Cardiac muscle cell (in vitro differentiated cells and primary cell): ENCODE measurements at places on chromosomes 5 and 9.
A peak's percentile ranks its signal among the peaks of the same experiment; 100 is the strongest.

DNA sequence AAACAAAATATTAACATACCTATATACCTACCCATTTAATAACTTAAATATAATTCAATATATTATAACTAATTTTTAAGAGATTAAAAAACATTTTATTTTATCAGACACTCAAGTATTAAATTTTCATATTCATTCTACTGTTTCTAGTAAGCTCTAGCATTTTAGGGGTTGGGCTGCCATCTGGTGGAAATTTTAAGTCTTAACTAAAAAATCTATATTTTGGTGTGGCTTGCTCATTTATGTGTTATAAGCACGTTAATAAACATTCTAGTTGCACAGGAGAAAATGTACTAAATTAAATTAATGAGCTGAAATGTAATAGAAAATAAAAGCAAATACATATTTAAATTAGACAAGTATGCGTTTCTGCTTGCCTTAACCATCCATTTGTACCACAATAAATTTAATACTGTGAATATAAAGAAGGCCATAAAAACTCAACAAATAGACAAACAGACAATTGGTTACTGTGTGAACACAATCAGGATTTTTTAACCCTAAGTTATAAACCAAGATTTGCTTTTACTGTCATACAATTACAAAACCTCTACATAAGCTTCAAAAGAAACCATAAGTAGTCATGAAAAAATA lies 1728.3 kb upstream of the CDH9 start:
- peak; percentile 67 for DNase-seq

DNA sequence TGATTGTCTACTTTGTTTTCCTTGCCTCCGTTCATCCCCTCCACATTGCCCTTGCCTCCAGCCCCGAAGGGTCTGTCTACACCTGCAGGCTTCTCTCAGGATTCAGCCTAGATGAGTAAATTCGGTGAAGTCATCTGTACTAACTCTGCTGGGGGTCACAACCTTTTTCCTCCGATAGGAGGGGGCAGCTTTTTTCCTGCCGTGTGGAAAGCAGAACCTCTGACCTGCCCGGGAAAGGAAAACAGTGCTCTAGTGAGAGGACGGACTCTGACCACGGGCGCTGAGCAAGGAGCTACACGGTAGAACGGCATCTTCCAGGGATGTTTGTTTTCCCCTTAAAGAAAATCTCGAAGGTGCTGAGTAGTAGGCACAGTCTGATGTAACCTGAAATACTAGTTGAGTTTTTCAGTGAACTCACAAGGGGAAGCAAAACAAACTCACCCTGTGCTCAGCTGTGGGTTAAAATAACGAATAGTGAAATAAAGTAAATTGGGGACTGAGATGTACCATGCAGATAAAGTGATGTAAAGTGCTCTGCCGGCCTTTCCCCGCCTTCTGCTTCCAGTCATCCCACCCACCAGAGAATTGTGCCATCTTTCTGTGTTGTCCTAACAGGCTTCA lies 281.8 kb downstream of the AOPEP start:
- DNase-seq = no peak

- peak; percentile 40 for DNase-seq
Measured at GRCh38 chr9:78298046-78298765, 1.3 kb downstream of the PSAT1 start.

- no peak for DNase-seq
Measured at GRCh38 chr9:34134521-34134920, 8.0 kb upstream of the DCAF12 start.

- no peak for DNase-seq
Measured at GRCh38 chr9:2771661-2772060, 54.4 kb downstream of the KCNV2 start.

DNA sequence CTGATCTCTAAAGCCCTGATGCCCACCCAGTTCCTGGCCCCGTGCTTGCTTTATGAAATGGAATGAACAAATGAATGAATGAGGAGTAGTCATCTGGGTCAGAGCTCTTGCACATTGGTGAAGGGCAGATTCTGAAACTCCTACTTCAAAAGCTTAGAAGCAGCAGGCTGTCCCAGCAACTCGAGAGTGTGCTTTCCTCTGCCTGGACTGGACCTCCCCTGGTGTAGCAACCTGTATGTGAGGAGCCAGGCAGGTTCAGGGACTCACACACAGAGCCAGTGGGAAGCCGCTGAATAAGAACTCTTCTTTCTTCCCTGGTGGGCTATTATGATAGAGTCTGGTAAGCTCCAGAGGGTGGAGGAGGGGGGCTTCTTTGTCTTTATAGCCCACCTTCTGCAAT lies 396.4 kb downstream of the CDK5RAP2 start:
- DNase-seq = no peak

DNA sequence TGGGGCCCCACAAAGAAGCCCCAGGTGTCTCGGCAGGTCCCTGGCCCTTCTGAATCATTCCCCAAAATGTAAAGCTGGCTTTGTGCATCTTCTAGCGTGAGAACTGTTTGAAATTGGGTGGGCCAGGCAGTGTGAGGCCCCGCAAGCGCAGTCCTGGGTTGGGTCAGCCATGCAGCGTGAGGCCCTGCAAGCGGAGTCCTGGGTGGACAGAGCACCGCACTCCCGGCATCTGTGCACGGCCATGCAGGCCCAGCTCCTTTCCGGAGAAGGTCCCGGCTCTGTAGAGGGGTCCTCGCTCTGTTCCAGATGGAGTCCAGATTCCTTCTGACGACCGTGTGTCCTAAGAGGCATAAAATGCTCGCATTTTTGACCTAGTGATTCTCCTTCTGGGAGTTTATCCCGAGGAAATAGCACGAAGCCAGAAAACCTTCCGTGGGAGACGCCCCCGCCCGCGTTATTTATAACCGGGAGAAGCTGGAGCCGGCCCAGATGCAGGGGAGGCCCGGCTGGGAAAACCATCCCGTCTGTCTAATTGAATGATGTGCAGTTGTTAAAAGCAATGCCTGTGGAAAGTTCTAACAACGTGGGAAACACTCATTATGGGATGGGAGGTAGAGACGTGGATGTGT lies 19.4 kb upstream of the NOTCH1 start:
- no peak for DNase-seq

GRCh38 chr9:5265939-5266338 lies 34.7 kb downstream of the INSL4 start:
- no peak for DNase-seq

- DNase-seq = no peak
Measured at GRCh38 chr9:134663084-134663483, 21.5 kb downstream of the COL5A1 start.

DNA sequence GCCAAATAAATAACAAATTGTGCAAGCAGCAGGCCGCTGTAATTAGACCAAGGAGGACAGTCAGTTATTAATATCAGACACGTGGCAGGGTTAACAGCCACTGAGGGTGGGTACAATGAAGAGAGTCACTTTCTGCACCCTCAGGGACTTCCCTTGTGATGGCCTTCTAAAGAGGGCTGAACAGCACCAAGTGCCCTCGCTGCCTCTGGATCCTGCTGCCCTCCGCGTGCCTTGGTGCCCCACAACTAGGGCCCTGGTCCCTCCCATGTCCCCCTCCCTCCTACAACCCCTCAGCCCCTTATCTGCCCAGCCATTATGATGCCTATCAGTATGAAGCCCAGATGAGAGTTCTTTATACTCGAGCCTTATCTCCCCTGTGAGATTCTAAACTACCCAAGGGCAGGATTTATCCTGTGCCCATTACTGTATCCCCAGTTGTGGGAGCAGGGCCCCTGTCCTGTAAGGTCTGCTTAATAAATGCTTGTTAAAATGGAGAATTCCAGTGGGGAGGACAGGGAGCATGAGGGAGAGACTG lies 37.3 kb downstream of the PCDH1 start:
- no peak for DNase-seq

DNA sequence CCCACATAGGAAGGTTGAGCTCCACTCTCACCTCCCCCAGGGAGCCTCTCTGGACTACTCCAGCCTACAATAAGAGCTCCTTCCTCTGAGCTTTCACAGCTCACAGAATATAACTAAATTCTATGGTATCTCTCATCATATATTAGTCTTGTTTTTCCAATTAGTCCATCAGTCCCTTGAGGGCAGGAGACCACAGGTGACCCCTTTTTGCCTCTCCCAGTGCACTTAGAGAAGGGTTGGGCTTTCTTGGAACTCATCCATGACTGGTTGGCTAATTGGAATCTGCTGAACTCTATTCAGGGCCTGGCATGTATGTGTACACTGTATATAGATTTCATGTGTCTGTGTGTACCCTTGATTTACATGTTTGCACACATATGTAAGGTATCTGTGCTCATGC lies 50.4 kb upstream of the ARAP3 start:
- DNase-seq = no peak

- DNase-seq = peak; percentile 30
Measured at GRCh38 chr9:89978185-89978584, 373.4 kb downstream of the GADD45G start.

- DNase-seq = peak; percentile 72
Measured at GRCh38 chr5:132327252-132327955, 33.2 kb downstream of the SLC22A4 start.

GRCh38 chr5:178232124-178232919 lies at the start of gene PHYKPL:
PHYKPL (minus strand) TSS chr5:178232802; CDS start chr5:178232550, 252 bp downstream.
- peak; percentile 85 for DNase-seq

DNA sequence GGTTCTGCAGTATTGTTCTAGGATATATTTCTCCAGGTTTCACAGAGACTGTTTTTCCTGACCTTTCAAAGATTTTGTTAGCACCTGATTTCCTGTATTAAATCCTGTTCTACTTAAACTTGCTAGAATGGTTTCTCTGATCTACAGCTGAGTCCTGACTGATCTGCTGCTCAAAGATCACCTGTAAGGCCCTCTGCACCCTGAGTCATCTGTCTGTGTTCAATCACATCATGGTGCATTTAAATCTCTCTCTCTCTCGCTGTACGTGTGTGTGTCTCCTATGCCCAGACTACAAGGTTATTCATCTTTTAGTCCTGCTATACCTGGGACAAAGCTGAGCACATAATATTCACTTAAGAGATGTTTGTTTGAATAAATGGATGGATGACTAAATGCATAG lies 13.3 kb upstream of the C5orf63 start:
- no peak for DNase-seq

DNA sequence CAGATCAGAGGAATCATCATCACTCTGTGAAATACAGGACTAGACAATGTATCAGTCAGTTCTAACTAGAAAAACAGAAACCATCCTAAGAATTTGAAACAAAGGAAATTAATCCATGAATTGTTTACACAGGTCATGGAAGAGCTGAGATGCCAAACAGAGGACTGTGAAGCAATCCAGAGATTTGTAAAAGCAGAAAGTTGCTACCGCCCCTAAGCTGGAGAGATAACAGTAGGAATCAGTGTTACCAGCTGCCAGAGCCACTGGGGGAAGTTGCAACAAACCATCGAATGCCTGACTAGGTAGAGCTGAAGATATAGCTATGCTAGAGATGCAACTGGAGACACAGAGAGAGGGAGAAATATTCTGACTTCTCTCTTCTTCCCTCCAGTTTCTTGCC lies 10.4 kb upstream of the MIER3 start:
- DNase-seq = peak; percentile 48

DNA sequence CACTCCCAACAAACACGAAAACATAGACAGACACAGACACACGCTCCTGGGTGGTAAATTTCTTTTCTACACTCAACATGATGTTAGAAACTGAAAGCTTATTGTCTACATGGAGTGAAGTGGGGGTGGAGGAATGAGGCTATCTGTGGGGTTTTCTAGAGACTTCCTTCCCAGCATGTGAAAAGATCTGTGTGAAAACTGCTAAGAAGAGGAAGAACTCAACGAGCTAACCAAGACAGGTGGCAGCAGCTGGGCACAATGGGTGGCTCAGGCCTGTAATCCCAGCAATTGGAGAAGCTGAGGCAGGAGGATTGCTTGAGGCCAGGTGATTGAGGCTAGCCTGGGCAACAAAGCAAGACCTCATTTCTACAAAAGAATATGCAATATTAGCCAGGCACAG lies 7.6 kb downstream of the FYB1 start:
- DNase-seq = no peak

GRCh38 chr9:134494905-134495304 lies 146.7 kb upstream of the COL5A1 start:
- no peak for DNase-seq
